D721Med (cell line): ENCODE measurements at places on chromosomes 4 and X.

GRCh38 chr4:3128976-3129375, 54.5 kb downstream of the HTT start:
- DNase-seq: no peak

GRCh38 chrX:13808293-13808692, 8.6 kb downstream of the GPM6B start:
- no peak for DNase-seq

DNA sequence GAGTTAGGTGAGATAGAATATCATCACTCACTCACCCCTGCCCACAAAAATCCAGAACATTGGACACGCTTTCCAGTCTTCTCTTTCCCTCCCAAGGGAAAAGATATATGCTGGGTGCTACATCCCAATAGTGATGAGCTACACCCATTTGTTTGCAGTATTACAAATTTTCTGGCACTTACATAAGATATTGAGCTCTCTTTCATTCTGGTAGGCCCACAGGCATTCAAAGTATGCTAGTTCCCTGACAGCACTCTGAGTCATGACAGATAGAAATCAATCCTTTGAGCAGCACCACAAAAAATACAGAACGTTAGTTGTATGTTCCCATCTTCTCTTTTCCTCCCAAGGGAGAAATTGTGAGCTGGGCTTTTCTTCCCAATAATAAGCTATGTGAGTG, 477.6 kb upstream of the GRID2 start:
- no peak for DNase-seq

GRCh38 chr4:1967512-1968149, 41.1 kb downstream of the NELFA start:
- DNase-seq: no peak

- no peak for DNase-seq
Measured at GRCh38 chr4:82642331-82642730, 80.5 kb upstream of the TMEM150C start.

GRCh38 chrX:9341291-9342201, 123.3 kb upstream of the TBL1X start:
- DNase-seq: no peak

GRCh38 chr4:22901631-22902030, 208.9 kb downstream of the GBA3 start:
- no peak for DNase-seq

GRCh38 chr4:142282870-142283431, 563.1 kb downstream of the INPP4B start:
- DNase-seq: no peak

DNA sequence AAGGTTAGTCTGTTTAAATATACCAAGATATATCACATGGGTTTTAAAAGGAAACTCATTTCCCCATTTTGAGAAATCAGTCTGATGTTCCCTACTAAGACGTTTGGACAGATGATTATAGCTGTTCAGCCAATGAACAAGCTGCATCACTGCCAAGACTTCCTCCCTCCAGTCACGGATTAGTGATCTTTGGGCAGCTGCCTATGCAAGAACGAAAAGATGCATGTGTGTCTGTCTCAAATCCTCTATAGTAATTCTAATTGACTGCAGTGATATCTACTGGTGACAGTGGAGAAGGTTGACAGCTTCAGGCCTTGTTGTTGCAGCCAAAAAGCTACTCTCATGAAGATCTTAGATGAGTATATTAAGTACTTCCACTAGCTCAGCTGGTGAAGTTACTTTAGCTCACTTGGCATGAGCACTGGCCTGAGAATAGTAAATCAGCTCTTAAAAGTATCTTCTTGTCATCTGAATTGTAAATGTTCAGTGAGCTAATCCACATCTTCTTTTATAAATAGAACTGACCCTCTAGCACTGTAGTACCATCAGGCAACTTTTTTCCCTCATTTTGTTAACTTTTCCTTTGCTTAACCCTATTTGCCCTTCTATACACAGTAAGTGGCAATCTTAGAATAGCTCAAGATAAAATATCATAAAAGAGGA, 134.5 kb upstream of the PCDH10 start:
- no peak for DNase-seq

DNA sequence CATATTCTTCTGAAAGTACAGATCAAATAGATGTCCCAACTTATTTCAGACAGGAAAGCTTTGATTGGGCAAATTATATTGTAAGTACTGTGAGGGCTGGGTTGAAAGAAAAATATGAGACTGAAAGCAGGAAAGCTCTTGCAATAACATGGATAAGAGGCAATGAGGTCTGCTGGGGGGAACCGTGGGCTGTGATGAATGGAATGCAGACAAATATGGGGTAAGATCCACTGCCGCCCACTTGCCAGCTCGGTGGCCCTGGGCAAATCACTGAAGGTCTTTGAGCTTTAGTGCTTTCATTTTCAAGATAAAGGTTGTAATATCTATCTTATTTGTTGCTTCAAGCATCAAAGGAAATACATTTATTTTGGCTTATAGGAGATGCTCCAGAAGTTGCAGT, 51.0 kb downstream of the AGA start:
- no peak for DNase-seq

DNA sequence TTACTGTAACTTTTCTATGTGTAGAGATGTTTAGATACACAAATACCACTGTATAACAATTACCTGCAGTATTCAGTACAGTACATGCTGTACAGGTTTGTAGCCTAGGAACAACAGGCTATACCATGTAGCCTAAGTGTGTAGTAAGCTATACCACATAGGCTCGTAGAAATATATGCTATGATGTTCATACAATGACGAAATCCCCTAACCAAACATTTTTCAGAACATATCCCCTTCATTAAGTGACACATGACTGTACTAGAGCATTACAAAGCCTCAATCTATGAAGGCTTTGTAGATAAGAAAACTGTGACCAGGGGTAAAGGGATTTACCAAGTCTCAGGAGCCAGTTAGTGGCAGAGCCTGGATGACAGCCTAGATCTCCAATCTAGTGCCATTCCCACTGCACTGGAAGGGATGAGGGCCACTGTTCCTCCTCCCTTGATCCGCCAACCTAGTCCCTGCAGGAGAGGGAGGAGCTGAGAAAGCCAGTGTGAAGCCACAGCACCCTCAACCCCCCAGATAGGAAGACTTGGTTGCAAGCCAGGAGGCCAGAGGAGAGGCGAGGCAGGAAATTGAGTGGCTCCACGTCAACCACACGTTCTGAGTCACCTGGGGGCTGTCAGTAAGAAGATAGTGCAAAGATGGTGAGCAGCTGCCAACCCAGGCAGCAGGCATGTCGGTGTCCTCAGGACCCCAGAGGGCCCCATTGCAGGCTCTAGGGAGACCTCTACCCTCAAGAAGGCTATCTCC, 227.7 kb downstream of the BCOR start:
- DNase-seq: no peak

DNA sequence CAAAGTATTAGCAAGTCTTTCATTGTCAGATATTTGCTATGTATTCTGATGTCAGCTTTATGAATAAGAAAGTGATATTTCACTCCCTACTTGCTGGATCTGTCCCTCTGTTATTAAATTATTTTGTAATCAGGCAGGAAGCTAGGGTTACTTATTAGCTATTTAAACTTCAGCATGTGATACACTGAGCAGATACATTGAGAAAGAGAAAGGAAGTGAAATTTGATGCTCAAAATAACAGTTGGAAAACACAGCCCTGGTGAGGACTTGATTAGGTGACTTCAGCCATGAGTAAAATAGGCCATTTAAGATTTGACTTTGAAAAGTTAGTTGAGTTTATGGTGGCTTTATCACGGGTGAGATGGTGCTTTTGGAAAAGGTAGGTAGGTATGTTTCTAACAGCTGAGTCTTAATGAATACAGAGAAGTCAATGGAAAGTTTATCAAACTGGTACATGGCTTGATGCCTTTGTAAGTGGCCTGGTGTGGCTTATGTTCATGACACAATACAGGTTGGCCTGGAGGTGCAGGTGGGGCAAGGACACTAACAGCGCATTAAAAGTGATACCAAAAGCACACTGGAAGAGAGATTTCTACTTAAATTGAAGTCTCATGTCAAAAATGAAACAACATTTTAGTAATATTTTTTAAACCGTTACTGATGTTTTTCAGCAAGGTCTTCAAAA, 321.2 kb upstream of the SPOCK3 start:
- DNase-seq: no peak

DNA sequence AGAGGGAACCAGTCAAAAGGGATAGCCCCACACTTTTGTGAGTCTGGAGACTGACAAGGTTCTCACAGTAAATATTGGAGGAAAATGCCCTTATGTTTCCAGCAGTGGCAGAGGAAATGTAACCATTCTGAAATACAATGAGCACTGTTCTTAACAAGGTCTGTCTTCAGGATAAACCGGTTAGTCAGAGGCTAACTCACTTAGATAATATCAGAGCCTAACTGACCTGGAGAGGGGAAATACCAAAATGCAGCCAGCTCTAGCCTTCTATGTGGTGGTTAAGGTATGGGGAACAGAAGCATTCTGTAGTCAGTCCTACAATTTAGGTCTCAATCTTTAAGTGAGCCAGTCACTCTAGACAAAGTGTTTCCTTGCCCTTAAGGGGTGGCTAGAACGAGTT, 70.8 kb downstream of the TBCK start:
- DNase-seq: no peak

GRCh38 chr4:7396186-7396910, 38.4 kb downstream of the PSAPL1 start:
- DNase-seq: no peak

DNA sequence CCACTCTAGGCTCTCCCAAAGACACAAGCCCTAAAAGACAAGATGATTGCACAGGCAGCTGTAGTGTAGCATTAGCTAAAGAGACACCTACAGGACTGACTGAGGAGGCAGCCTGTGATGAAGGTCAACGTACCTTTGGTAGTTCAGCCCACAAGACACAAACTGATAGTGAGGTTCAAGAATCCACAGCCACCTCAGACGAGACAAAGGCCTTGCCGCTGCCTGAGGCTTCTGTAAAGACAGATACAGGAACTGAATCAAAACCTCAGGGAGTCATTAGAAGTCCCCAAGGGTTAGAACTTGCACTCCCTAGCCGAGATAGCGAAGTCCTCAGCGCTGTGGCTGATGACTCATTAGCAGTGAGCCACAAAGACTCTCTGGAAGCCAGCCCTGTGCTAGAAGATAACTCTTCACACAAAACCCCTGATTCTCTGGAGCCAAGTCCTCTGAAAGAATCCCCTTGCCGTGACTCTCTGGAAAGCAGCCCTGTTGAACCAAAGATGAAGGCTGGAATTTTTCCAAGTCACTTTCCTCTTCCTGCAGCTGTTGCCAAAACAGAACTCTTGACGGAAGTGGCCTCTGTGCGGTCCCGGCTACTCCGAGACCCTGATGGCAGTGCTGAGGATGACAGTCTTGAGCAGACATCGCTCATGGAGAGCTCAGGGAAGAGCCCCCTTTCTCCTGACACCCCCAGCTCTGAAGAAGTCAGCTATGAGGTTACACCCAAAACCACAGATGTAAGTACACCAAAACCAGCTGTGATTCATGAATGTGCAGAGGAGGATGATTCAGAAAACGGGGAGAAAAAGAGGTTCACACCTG, 306.3 kb downstream of the ANK2 start:
- DNase-seq: no peak

- no peak for DNase-seq
Measured at GRCh38 chr4:14679906-14680305, 322.4 kb upstream of the CPEB2 start.

GRCh38 chr4:2886622-2887021, 43.0 kb downstream of the ADD1 start:
- no peak for DNase-seq
